ENCODE measurements at places on chromosomes 13 and 19.

- no peak for DNase-seq
Observed at GRCh38 chr13:105406551-105406950, 1128.9 kb downstream of the EFNB2 start.

DNA sequence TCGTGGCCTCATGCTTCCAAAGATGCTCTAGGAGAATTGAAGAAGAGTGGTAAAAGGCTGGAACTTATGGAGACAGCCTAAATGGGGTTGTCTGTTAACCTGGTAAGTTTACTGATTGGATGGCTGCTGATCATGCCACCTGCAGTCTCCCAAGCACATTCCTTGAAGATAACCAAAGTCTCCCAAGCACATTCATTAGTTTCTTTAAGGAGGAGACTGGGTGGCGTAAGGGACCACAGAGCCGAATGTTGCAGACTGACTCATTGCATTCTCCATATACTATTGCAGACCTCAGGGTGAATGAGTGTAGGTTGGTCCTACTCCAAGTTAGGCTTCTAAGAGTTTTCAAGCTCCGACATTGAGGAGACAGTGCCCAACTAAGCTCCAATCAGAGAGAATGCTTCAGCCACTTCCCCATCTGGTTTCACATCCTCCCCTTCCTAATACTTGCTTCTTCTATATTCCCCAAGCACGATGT, at the start of gene IGFL3:
Gene IGFL3, minus strand, starts transcription at position 51 of the 478 bp plus-strand sequence. Its CDS starts 39 bp downstream, at position 12.
- DNase-seq, result no peak

DNA sequence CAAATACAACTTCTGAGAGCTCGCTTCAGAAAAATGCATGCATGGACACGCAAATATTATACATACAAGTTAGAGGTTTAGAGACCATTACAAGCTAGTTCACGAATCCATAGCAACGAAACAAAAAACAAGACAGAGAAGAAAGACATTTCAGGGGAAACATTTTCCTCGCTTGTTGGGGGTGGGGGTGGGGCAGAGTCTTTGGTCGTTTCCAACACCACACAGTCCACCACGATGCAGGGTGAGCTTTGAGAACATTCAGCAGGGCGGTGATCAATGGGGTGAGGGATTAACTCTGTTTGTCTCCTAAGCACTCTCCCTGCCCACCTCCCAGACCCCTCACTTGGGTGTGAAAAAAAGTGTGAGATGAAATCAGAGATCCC, 651 bp downstream of the OXGR1 start:
- no peak for DNase-seq

- no peak for DNase-seq
Observed at GRCh38 chr13:91216928-91217700, 130.4 kb upstream of the MIR17HG start.

GRCh38 chr13:110524541-110525257, 36.8 kb downstream of the RAB20 start:
- DNase-seq, result peak; percentile 56

- no peak for DNase-seq
Observed at GRCh38 chr13:71067165-71067815, 799.7 kb downstream of the DACH1 start.

DNA sequence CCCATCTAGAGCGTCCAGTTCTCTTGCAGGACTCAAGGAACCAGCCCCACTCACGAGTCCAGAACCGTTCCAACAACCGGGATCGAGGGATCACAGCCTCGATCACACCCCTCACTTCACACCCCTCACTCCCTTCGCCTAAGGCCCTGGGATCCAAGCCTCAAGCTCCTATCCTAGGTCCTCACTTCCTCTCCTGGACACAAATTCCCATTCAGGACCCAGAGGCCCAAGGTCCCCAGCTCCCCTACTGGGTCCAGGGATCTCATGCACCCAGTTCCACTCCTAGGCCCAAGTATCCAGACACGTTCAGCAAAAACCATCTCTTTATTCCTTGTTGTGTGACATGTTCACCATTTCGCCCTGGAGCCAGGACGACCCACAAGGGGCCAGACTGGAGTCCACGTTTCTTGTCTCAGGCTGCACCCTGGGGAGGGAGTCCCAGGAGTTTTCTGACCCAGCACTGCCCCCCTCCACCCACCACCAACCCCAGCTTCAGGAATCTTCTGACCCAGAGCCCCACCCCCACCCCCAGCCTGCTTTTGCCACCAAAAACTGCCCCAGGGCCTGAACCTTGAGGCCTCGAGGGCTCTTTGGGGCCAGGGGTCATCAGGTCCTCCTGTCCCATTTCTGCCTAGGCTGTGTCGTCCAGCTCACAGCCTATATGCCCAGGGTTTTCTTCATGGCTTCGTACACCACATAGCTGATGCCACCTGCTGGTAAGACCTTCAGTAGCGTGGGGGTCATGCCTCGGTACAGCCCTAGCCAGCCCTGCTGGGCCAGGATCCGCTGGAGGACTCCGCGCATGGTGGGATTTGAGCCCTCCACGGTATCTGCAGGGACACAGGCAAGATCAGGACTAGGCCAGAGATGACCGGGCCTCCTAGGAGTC, 1.4 kb upstream of the KHSRP start:
- no peak for DNase-seq

- DNase-seq, result no peak
Observed at GRCh38 chr19:50567882-50568727, at the start of gene LRRC4B. Gene LRRC4B, minus strand, starts transcription at chr19:50568435. Its CDS starts 19,597 bp downstream, at chr19:50548838.

- no peak for DNase-seq
Observed at GRCh38 chr13:44416301-44416700, 42.7 kb downstream of the SERP2 start.

- peak; percentile 63 for DNase-seq
Observed at GRCh38 chr19:30784850-30785457, 412.8 kb downstream of the ZNF536 start.

- DNase-seq, result peak; percentile 34
Observed at GRCh38 chr19:6740589-6741343, 1.3 kb downstream of the TRIP10 start.

DNA sequence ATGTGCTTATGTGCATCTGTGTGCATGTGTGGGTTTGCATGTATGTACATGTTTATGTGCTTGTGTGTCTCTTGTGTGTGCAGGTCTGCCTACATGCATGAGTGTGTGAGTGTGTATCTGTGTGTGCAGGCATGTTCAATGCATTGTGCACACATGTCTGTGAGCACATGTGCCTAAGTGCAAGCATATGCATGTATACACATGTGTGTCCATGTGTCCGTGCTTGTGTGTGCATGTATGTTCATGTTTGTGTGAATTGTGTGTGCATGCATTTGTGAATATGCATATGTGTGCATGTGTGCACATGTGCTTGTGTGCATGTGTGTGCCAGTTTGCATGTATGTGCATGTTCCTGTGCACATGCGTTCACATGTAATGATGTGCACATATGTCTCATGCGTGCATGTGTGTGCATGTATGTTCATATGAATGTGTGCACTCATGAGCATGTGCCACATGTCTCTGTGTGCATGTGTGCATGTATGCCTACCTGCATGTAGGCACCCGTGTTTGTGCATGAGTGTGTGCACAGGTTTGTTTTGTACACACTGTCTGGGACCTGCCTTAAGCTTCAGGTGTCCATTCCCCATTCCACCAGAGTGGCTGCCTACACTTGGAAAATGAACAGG, 32.1 kb upstream of the PTPRS start:
- no peak for DNase-seq

Measured in activated CD4-positive, alpha-beta memory T cell treated with anti-CD3 and anti-CD28 coated beads, Interleukin-2, amount 10 ng/mL, durations not matched to agents 7 days and 5 days (primary cell).